ENCODE measurements at places on chromosomes 5 and 9.
A peak's percentile ranks its signal among the peaks of the same experiment; 100 is the strongest.

DNA sequence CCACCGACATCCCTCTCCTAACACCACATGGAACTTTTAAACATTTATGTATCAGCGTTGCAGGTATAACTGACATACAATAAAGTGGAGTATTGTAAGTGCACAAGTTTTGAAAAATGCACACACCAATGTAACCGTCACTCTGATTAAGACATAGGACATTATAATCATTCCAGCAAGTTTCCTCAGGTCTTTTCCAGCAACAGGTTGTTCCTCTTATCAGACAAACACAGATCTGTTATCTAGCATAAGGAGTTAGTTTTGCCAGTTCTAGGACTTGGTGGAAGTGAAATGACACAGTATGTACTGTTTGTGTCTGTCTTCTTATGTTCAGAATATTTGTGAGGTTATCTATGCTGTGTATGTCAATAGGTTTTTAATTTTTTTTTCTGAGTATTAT lies 69.5 kb upstream of the TRPC7 start:
- no peak for DNase-seq

GRCh38 chr9:112541685-112542084 lies 55.1 kb downstream of the KIAA1958 start:
- peak; percentile 11 for DNase-seq

DNA sequence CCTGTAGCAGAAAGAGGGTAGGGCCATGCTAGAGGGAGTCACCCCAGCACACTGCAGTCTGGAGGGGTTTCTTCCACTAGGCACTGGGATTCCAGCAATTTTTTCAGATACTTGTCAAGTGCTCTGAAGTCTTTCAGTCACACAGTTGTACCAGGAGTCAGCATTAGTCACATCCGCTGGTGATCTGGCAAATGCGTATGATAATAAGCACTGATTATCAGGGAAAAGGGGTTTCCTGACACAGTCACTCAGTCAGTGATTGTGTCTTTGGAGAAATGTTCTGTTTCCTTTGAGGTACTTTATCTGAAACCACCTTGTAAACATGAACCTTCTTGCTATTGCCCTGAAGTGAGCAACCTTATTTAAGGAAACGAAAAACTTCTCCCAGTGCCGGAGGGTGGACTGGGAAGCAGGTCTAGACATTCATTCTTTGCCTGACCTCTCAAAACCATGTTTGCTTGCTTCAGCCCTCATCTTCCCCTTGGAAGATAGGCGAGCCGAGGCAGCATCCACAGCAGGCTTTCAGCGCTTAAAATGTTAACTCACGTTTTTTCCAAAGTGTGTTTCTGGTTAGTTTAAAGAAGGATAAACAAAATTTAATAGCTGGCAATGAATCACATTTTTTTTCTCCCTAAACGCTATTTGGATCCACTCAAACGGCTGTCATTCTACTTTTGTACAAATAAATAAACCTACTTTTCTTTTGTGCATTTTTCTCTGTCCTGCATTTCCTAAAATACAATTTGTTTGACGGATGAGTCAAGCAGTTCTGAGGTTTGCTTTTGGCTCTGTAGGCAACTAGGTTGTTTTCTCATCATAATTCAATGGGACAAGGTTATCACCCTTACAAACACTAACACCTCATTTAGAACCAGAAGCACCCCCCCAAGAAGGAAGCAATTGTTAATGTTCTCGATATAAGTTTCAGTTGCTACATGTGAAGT lies 77.7 kb downstream of the FOXD1 start:
- no peak for DNase-seq

- no peak for DNase-seq
These were observed 87.4 kb upstream of the FER start for GRCh38 chr5:108660291-108660690.

- no peak for DNase-seq
These were observed 94.3 kb downstream of the MVB12B start for GRCh38 chr9:126420643-126421564.

GRCh38 chr9:18159254-18159653 lies 314.7 kb upstream of the ADAMTSL1 start:
- DNase-seq = no peak

DNA sequence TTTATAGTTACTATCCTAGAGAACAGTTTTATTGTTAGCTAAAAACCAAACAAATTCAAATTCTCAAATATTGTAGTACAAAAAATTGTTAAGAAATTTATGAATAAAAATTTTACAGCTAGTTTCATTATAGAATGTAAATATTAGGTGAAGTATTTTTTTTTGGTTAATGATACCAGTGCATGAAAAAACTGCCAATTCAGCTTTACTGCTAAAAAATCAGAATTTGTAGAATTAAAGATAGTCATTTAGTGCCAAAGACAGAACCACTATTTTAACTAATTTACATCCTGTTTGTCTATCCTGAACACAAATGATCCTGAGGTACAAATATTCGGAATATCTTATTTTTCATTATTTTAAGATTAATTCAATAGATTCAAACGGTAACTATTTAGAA lies 202.6 kb downstream of the FER start:
- no peak for DNase-seq

DNA sequence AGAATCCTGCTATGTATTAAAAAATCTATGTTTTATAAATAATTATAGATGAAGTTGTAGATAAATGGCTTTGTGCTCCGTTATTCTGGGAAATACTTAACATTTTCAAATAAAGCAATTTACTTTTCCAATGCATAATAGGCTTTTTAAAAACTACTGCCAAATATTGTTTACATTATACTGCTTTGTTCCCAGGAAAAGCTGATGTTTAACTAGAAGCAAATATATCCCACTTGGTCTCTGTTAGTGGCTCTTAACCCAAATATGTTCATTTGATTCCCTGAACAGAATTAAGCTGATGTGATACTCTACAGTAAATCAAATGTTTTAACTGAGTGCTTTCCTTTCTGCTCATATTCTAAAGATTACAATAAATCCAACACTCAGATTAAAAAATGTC lies 326.3 kb downstream of the SLCO4C1 start:
- DNase-seq = peak; percentile 3

GRCh38 chr5:150665044-150665443 lies 4.0 kb downstream of the MYOZ3 start:
- no peak for DNase-seq

DNA sequence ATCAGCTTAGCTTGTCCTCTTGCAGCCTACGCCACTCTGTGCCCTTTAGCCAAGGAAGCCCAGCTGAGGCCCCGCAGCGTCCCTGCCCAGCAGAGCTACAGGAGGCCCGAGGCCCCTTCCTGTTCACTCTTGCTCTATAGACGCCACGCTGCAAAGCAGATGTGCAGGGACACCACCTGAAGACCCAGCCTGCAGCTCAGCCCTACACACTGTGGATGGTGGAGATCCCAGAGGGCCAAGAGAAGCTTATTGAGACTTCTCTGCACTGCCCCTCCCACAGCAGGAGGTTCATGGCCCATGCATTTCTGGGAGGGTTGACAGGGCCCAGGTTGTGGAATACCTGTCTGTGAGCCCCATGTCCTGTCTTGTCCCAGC lies 33.6 kb downstream of the IRF1 start:
- no peak for DNase-seq

GRCh38 chr5:56070851-56071465 lies 76.2 kb upstream of the IL6ST start:
- DNase-seq = no peak

DNA sequence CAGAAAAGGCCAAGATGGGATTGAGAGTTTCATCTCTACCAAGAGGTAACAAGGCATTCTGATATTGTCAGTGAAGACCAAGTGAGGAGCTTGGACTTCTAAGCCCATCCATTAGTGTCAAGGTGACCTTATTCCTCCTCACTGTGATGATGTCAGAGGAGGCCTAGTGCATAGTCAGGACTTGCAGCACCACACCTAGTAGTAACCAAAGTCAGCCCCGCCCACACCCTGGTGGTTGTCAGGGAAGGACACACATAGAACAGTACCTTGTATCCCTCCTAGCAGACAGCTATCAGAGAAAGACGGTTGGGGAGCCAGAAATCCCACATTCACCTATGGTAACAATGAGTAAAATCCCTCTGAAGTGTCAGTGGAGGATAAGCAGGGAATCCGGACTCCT lies 111.7 kb downstream of the AP3B1 start:
- DNase-seq = no peak
